Inflammatory macrophage treated with lipopolysaccharide for 4 hours (primary cell): ENCODE measurements at places on chromosomes 5 and 9.

DNA sequence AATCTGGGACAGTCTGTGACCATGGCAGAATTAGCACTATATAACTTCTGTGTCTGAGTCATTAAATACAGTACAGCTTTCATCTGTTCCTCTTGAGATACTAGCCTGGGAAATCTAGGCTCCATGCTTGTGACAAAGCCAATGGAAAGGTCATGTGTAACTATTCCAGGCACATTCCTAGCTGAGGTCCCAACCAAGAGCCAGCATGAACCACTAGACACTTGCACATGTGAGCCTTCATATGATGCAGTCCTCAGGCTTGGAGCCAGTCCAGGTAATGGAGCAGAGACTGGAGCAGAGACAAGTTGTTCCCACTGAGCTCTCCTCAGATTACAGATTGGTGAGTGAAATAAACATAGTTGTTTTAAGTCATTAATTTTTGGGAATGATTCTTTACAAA is 412.4 kb upstream of the ZNF462 start:
- DNase-seq = no peak

GRCh38 chr5:99398976-99399375 is 470.2 kb upstream of the CHD1 start:
- no peak for DNase-seq

DNA sequence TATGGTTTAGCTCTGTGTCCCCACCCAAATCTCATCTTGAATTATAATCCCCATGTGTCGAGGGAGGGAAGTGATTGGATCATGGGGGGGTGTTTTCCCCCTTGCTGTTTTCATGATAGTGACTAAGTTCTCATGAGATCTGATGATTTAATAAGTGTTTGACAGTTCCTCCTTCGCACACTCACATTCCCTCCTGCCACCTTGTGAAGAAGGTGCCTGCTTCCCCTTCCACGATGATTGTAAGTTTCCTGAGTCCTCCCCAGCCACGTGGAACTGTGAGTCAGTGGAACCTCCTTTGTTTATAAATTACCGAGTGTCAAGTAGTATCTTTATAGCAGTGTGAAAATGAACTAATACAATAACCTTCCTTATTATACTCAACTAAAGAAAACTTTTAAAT is 24.3 kb upstream of the TEX10 start:
- peak; percentile 62 for DNase-seq

- peak; percentile 69 for DNase-seq
Observed at GRCh38 chr5:159864885-159865691, 51.2 kb upstream of the ADRA1B start.

- peak; percentile 68 for DNase-seq
Observed at GRCh38 chr9:134226221-134226930, 62.0 kb upstream of the RNU6ATAC start.

- DNase-seq = no peak
Observed at GRCh38 chr5:83554686-83555085, 83.1 kb downstream of the VCAN start.

- DNase-seq = no peak
Observed at GRCh38 chr9:136143215-136144001, 24.7 kb upstream of the TMEM250 start.

DNA sequence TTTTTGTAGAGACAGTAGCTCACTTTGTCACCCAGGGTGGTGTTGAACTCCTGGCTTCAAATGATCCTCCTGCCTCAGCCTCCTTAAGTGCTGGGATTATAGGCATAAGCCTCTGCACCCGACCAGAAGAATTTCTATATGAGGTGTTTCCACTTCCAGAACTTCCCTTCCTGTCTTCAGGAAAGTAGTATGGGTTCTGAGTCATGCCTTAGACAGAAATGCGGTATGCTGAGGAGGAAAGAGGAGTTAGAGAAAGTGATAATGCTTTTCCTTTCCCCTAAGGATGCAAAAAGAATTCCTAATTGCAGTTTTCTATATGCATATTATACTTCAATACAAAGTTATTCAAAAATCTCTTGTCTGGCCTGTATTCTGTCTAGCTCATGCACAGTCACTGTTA is 16.4 kb upstream of the ADAMTSL1 start:
- no peak for DNase-seq
